ENCODE measurements at places on chromosomes 16 and 17. TPM values are rescaled to one million over a fixed set of nuclear protein-coding genes. Genes with fewer than 3 reads are reported as not detected.

Gene DRC3
- 2.9 TPM for total RNA-seq

Gene NOG
- 10.6 TPM for total RNA-seq

Gene MYH8
- total RNA-seq, result not detected

Gene BANP
- total RNA-seq, result 23.5 TPM

Gene CDC6
- total RNA-seq, result 57.0 TPM

Gene PIRT
- not detected for total RNA-seq

Gene ZNF19
- total RNA-seq, result 4.6 TPM

Gene HS3ST3B1
- 1.7 TPM for total RNA-seq

Gene MPRIP
- 296 TPM for total RNA-seq

Gene RTN4RL1
- not detected for total RNA-seq

Gene TMC5
- total RNA-seq, result not detected

Gene SLC13A2
- total RNA-seq, result not detected

Gene CES5A
- not detected for total RNA-seq

Gene DLX4
- 0.53 TPM for total RNA-seq

Gene PKMYT1
- total RNA-seq, result 56.7 TPM

Gene GGNBP2
- total RNA-seq, result 58.7 TPM

Gene GPRC5C
- 0.74 TPM for total RNA-seq

Gene HBQ1
- total RNA-seq, result not detected

Gene TEDC2
- total RNA-seq, result 40.7 TPM

Gene HSPB9
- total RNA-seq, result not detected

Gene ATXN7L3
- 54.7 TPM for total RNA-seq

Gene QPRT
- total RNA-seq, result 0.57 TPM

Gene EPX
- not detected for total RNA-seq

Gene ZFP3
- not detected for total RNA-seq

Gene MYOCD
- not detected for total RNA-seq

Gene OVCA2
- total RNA-seq, result 87.2 TPM

Data from A375 (cell line).